Activated CD4-positive, alpha-beta T cell treated with anti-CD3 and anti-CD28 coated beads, Interleukin-2, amount 10 ng/mL, durations not matched to agents 7 days and 5 days (primary cell): ENCODE measurements at places on chromosomes 3 and 15.

- DNase-seq: no peak
Observed at GRCh38 chr15:51133140-51133765, 38.5 kb upstream of the TNFAIP8L3 start.

DNA sequence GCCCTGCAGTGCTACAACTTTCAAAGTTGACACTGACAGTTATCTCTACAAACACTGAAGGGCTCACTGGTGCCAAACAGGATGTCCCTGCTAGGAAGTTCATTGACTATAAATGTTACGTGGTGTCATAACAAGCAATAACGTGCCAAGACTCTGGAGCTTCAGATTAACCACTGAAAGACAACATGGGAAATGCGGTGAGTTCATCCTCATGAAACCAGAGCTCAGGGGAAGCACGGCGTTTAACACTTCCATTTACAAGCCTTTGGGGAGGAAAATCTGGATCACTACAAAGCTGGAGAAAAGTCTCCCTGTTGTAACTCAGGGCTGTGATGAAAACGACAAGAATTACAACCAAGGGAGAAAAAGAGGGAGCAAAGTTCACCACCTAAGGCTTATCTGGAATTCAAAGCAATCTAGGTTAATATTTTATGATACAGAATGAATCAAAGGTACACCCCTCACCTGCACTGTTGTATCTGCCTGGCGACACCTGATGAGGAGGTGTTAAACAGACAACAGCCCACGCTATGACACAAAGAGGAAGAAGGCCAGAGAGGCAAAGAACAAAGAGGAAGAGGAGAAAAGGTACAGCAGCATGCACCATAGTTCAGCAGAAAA is 27.0 kb downstream of the SHQ1 start:
- DNase-seq: peak; percentile 47

DNA sequence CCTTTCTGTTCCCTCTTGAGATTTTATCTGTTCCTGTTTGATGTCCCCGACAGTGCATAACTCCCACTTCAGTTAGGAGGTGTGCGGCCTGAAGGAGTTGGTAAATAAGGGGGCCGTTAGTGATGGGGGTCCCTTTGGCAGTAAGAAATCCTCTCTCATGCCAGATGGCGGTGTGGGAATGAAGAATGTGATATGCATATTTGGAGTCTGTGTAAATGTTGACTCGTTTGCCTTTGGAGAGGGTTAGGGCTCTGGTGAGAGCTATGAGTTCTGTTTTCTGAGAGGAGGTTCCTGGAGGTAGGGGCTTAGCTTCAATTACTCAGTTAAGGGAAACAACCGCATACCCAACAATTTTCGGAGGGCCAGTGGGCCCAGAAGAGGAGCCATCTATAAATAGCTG is 38.8 kb upstream of the RNF7 start:
- DNase-seq: no peak

GRCh38 chr15:68526269-68526668 is 52.5 kb upstream of the CORO2B start:
- no peak for DNase-seq

DNA sequence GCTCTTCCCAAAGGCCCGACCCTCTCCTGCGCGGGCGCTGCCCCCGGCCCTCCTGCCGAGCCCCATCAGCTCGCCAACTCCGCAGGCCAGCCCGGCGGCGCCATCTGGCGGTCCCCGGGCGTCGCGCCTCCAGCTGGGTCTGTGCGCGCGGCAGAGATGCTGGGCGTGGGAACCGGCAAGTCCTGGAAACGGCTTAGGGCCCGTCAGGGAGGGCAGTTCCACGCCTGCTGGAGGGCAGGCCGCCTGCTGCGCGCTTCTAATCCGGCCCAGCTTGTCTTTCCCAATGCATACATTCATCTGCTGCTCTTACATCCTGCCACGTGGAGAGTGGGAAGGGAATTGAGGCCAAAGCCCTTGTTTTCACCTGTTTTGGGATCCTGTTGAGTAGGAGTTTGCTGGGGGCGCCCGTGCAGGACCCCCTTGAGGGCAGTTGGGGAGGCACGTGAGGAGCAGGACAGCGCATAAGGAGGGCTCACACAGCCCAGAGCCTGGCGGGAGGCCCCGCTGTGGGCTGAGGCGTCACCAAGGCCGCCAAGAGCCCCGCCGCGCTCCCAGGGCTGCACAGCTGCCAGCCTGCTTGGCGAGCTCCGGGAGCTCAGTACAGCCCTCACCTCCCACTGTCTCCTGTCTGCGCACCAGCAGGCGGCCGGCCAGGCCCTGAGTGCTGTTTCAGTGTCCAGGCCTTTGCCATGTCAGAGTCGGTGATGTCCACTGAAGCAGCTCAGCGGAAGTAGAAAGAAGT is 165.6 kb downstream of the NSMCE3 start:
- peak; percentile 43 for DNase-seq

- DNase-seq: no peak
Observed at GRCh38 chr15:33013827-33014445, 180.6 kb downstream of the FMN1 start.

- no peak for DNase-seq
Observed at GRCh38 chr3:6827453-6827852, 33.5 kb upstream of the GRM7 start.

- no peak for DNase-seq
Observed at GRCh38 chr3:100080573-100080972, 33.7 kb downstream of the FILIP1L start.
